NCI-H2171 (cell line): ENCODE measurements at places on chromosomes 16 and 17.

- no peak for DNase-seq
Observed at GRCh38 chr17:65039336-65039988, 17.1 kb downstream of the GNA13 start.

DNA sequence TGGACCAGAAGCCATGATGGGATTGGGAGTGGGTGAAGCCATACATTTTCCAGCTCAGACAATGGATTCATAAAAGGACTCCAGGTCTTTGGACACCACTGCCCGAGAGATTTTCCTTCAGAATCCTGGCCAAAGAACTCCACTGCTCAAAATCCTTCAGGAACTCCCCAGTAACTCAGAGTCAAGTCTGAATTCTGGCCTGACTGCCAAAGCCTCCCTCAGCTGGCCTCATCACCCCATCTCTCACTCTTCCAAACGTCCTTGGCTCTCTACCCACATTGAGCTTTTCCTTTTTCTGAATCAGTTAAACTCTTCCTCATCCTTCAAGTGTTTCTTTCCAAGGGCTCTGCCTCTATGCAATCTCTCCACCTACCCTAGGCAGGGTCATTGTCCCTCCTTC, 1.2 kb upstream of the SEPTIN1 start:
- DNase-seq, result no peak

- no peak for DNase-seq
Observed at GRCh38 chr17:79615926-79616325, 5.1 kb upstream of the RBFOX3 start.

DNA sequence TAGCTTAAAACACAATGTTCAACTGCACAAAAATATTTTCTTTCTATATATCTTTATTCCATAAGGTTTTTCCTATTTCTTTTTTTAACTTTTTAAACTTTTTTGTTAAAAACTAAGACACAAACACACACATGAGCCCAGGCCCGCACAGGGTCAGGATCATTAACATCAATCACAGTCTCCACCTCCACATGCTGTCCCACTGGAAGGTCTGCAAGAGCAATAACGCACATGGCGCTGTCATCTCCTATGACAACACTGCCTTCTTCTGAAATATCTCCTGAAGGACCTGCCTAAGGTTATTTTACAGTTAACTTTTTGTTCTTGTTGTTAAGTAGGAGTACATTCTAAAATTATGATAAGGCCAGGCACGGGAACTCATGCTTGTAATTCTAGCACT, 4.1 kb downstream of the CFAP20 start:
- no peak for DNase-seq

- no peak for DNase-seq
Observed at GRCh38 chr17:38583176-38583575, 22.6 kb downstream of the SRCIN1 start.

GRCh38 chr17:28720247-28720996, 637 bp downstream of the RPL23A start:
- DNase-seq, result no peak

- peak; percentile 54 for DNase-seq
Observed at GRCh38 chr16:55944377-55944802, 69.2 kb upstream of the CES5A start.

DNA sequence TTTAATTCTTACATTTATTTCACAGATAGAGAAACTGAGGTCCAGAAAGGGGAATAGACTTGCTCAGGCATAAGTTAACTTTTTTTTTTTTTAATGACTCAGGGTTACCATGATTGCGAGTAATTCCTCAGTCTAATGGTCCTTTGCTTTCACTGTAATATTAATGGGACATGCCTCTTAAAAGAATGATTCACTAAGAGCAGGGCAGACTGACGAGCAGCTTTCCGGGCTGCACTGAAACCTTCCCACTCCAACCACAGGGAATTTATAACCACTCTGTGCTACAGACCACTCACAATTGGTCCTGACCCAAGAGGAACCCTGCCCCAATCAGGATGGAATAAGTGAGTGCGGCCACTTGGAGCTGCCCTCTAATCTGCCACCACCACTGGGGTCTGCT, 5.7 kb downstream of the HOXB2 start:
- DNase-seq, result no peak

GRCh38 chr17:64747938-64748540, 85.9 kb upstream of the SMURF2 start:
- no peak for DNase-seq
